ENCODE measurements at places on chromosomes 1 and 21.

DNA sequence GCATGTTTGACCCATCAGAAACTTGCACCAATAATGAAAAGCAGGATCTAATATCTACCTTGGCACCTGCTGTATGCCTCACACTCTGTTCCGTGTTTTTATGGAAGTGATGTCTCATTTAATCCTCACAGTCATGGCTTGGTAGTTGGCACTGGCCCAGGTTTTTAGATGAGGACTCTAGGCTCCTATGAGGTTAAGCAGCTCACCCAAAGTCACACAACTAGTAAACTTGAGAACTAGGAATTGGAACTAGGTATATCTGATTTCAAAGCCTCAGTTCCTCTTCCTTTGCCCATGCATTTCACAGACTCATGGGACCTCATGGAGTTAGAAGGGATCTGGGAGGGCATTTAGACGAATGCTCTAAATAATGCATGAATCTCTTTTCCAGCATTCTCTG, 21.3 kb upstream of the TARBP1 start:
- DNase-seq: peak; percentile 62

DNA sequence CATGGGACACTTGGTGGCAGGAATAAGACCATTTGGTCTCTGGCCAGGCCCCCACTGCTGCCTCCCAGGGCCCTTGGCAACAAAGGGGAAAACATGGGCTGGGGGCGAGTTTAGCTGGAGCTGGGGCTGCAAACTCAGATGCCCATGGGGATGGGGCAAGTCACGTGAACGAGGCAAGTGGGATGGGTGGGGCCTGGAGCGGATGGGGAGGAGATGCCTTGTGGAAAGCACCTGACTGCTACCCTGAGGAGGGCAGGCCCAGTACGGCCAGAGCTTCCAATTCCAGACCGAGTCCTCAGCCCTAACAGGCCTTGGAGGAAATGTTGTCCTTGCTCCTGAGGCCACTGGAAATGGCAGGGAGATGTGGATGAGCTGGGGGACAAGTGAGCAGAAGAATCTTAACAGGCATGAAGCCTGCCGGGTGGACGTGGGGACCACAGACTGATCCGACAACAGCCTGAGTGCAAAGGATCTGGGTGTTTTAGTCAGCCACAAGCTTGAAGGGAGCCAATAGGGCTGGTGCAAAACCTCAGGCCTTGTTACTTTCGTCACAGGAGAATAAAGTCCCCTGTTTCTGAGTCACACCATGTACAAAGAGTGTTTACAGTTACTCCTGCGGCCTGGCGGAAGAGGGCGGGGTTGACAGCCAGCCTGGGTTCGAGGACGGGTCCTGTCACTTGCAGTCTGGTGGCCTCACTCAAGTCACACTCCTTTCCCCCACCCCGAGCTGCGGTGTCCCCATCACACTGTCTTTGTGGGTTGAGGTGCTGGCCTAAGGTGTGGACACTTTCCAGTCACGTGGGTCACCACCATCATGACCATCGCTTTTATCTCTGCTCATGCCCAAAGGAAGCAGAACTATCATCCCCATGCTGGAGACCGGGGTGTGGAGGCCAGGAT, 19.1 kb downstream of the RUNX3 start:
- peak; percentile 24 for DNase-seq

- no peak for DNase-seq
These were observed 26.3 kb downstream of the PPFIA4 start for GRCh38 chr1:203052601-203053000.

DNA sequence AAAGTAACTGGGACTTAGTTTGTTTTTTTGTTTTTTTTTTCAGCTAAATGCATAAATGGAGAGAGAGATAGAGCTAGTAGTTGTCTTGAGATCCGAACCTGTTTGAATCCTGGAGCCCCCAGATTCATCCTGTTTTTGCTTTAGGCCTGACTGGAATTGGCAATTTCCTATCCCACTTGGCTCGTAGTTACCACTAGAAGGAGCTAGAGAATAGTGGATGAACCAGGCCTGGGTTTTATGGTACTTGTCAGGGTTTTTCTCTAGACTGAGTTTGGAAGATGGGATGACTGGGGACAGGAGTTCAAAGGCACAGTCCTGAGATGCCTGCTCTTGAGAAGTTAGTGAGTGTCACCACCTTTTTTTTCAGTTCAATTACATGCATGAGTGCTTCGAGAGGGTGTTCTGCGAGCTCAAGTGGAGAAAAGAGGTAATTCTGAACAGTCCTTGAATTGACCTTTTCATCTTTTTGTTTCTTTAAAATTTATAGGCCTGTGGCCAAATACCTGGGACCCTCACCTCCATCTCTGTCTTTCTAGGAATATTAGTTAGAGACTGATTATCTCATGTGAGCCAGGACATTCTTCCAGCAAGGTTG, 23.4 kb downstream of the CELF3 start:
- DNase-seq: peak; percentile 44

GRCh38 chr21:41809891-41810596, 43.2 kb upstream of the RIPK4 start:
- no peak for DNase-seq

- DNase-seq: peak; percentile 46
These were observed 539 bp downstream of the LAMC1 start for GRCh38 chr1:183023601-183024316.

- DNase-seq: no peak
These were observed 40.9 kb downstream of the CMPK1 start for GRCh38 chr1:47374501-47374900.

- DNase-seq: peak; percentile 34
These were observed 10.7 kb upstream of the ZP4 start for GRCh38 chr1:237901299-237901934.

- no peak for DNase-seq
These were observed 776 bp downstream of the HLCS start for GRCh38 chr21:36965720-36966065.

GRCh38 chr1:193537266-193538002, 351.0 kb upstream of the B3GALT2 start:
- DNase-seq: no peak

DNA sequence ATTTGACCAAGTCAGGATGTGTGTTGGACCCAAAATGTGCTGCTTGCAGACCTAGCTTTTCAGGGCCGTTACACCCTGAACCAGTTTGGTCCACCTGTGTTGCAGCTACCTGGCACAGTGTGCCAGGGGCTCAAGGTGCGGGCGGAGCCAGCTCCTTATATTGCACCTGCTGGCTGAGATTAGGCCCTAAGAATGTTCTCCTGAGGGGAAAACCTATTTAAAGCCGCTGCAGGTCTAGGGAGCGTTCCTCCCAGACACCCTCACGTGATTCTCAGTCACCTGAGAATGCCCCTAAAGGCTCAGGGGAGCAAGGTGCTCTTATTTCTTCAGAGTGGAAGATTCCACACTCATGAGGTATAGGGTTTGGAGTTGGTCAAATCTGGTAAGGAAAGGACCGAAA, 12.0 kb downstream of the GSTM3 start:
- DNase-seq: no peak

- peak; percentile 87 for DNase-seq
These were observed 1.9 kb downstream of the CSMD2 start for GRCh38 chr1:34162852-34163766.

DNA sequence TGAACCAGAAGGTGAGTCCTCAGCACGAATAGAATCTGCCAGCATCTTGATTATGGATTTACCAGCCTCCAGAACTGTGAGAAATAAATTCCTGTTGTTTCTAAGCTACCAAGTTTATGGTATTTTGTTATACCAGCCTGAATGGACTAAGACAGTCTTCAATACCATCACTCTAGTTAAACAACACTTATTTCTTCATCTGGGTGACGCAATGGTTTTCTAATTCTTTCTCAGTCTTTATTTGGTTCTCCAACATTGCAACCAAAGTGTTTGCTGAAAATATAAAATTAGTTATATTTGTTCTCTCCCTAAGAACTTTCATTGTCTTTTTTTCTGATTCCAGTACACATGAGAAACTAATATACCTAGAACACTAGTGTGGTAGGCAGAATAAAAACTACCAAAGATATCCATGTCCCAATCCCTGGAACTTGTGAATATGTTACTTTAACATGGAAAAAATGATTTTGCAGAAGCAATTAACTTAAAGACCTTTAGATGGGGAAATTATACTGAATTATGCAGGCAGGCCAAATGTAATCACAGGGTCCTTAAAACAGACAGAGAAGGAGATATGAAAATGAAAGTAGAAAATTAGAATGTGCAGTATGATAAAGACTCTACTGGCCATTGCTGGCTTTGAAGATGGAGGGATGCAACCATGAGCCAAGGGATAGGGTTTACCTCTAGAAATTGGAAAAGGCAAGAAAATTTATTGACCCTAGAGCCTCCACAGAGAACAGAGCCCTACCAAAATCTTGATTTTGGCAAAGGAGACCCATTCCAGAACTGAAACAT, 1115.1 kb downstream of the PLA2G4A start:
- no peak for DNase-seq

DNA sequence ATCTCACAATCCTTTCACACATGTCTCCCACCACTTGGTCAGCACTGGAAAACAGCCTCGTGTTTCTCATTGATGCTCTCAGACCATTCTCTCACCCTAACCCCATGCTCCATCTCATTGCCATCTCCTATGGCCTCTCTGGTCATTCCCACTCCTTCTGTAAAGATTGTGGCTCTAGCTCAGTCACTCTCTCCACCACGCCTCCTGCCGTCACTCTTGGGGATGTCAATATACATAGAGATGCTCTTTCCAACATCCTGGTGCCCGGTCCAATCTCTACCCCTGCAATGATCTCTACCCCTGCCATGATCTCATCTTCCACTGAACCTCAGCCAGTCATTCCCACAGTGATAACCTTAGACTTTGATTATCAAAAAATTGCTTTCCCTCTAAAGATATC, 90.1 kb downstream of the NTPCR start:
- DNase-seq: no peak

- no peak for DNase-seq
These were observed 7.6 kb downstream of the CDKN2C start for GRCh38 chr1:50977575-50978143.

GRCh38 chr1:192808518-192809306, at the start of gene RGS2:
TSS of gene RGS2 (plus strand) at chr1:192809039. CDS start at chr1:192809072, 33 bp downstream.
- DNase-seq: peak; percentile 89

DNA sequence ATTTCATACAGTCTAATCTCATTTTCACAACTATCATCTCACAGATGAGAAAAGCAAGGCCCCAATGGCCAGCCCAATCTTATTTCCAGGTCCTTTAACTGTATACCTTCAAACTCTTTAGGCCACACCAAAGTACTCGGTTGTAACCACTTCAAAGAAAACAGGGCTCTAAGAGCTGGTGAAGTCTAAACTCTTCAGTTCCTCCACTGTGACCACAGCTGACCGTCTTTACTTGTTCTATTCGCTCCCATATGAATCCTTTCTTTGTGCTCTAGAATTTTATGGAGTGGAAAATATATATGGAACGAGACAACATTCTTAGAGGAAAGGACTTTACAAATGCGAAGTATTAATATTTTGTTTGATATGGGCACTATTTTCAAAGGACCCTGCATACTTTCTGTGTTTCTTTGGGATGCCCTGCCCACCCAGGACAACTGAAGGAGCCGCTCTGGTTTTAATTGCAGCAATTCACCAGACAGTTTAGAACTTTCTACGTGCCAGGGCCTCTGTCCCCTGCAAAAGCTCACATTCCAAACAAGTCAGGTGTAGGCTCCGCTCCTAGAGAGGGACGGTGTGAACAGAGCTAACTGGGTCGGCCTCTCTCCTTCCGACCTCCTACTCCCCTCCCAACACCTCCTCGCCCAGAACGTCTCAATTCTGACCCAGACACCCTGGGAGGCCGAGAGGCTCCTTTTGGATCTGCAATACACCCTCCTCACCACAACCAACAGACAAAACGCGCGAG, 15.7 kb downstream of the IER5 start:
- DNase-seq: no peak

DNA sequence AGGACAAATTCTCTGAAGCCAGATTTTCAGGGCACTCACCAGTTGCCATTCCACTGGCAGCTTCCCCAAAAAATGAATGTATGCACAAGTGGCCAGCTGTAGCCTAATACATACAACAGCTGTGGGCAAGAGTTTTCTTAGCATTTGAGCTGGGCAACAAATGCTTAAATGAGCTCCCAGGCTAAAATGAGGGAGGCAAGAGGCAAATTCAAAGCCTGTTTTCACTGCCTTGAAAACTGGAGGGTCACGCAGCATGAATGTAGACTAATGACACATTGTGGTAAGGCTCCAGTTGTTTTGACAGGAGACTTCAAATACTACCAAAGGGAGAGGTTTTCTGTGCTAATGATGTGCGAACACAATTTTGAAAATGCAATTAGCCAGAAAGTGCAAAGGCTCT, 88.2 kb downstream of the TIAM1 start:
- DNase-seq: no peak

DNA sequence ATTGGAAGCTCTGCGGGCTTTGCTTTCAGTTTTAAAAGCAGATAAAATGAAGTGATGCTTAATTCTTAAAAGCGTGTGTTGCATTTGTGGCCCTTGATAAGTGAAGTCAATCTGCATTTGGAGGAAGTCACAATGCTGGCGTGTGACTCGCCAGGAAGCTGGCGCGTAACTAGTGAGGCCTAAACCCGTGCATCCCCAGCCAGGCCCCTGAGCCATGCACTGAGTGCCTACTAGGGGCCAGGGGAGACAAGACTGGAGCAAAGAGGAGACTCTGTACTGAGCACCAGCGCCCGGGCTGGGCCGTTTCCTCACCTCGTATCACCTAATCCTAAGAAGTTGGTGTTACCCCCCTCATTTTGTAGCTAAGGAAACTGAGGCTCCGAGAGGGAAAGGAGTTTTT, 4.6 kb upstream of the DDOST start:
- DNase-seq: no peak

GRCh38 chr1:112320058-112320457, 76.0 kb upstream of the CTTNBP2NL start:
- DNase-seq: no peak

DNA sequence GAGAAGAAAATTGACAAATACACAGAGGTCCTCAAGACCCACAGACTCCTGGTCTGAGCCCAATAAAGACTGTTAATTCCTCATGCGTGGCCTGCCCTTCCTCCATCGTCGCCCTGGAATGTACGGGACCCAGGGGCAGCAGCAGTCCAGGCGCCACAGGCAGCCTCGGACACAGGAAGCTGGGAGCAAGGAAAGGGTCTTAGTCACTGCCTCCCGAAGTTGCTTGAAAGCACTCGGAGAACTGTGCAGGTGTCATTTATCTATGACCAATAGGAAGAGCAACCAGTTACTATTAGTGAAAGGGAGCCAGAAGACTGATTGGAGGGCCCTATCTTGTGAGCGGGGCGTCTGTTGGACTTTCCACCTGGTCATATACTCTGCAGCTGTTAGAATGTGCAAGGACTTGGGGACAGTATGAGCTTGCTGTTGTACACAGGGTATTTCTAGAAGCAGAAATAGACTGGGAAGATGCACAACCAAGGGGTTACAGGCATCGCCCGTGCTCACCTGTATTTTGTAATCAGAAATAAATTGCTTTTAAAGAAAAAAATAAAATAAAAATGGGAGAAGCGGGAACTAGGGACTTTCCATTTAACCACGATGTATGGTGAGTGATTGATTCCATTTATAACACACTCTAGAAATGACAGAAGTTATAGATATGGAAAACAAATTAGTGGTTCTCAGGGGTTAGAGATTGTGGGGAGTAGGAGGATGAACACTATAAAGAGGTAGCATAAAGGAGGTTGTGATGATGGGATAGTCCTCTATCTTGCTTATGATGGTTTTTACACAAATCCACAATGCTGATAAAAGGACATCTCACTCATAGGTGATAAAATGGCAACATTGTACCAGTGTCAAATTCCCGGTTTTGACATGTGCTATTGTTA, 244.7 kb downstream of the MRPL39 start:
- no peak for DNase-seq

GRCh38 chr1:28111157-28111556, 22.7 kb upstream of the EYA3 start:
- peak; percentile 7 for DNase-seq
